Fibroblast of villous mesenchyme (primary cell): ENCODE measurements at places on chromosomes 7 and 10.

- DNase-seq, result no peak
These were observed 92.8 kb downstream of the CD36 start for GRCh38 chr7:80731281-80731680.

DNA sequence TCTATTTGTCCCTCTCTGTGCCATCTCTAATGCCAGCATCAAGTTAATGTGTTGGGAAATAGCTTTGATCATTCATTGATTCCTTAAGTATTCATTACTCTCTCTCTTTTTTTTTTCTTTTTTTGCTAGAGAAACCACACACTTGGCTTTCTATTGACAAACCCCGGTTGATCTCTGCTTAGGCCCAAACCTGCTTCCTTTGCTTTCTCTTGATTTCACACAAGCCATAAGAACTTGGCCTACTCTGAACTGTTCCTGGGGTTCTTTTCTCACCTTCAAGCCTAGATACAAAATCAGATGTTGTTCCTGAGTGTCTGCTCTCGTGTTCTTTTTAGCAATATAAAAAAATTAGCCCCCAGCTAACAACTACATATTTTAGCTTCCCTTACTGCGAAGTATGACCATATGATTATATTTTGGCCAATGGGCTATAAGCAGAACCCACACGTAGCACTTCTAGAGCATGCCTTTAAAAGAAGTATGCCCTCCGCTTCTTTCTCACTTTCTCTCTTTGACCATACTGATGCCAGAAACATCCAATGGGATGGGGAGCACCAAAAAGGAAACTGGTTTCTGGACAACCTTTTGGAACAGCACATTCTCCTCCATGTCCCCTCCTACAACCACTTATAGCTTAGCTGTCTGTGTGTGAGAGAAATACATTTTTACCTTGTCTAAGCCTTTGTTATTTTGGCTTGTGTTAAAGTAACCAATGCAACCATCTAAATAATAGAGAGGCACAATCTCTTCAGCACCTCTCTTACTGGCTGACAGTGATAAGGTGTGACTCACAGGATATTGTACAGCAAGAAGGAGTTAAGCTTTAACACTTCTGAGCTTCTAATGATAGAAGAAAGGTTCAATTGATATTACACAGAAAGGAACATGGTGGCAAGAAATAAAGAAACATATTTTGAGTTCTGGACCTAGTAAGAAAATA is 96.6 kb upstream of the LRRN3 start:
- no peak for DNase-seq

DNA sequence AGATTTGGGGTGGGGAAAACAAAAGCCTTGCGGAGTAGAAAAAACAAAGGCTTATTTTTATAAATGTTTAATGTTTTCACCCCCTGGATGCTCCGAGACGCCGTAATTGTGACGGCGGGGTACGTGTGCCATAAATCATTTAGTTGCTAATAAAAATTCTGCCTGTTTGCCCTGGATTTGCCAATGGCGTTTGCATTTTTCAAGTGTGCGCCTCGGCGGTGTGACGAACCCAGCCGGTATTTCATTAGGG is 2.5 kb upstream of the TNRC18 start:
- DNase-seq, result peak; percentile 83

DNA sequence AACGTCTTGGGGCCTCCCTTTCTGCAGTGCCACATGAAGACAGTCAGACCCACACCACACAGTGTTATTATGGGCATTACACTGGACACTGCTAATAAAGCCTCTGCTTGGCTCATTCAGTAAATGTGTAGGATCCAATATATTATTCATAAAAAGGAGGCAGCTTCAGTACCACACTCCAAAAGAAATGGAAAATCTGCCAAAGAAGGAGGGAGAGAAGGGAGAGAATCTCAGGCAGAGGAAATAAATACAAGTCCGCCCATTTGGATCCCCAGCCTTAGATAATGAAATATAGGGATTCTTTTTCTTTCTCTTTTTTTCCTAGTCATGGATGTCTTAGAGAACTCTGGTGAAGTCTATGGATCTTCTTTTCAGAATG is 162.2 kb downstream of the ELMO1 start:
- DNase-seq, result no peak

DNA sequence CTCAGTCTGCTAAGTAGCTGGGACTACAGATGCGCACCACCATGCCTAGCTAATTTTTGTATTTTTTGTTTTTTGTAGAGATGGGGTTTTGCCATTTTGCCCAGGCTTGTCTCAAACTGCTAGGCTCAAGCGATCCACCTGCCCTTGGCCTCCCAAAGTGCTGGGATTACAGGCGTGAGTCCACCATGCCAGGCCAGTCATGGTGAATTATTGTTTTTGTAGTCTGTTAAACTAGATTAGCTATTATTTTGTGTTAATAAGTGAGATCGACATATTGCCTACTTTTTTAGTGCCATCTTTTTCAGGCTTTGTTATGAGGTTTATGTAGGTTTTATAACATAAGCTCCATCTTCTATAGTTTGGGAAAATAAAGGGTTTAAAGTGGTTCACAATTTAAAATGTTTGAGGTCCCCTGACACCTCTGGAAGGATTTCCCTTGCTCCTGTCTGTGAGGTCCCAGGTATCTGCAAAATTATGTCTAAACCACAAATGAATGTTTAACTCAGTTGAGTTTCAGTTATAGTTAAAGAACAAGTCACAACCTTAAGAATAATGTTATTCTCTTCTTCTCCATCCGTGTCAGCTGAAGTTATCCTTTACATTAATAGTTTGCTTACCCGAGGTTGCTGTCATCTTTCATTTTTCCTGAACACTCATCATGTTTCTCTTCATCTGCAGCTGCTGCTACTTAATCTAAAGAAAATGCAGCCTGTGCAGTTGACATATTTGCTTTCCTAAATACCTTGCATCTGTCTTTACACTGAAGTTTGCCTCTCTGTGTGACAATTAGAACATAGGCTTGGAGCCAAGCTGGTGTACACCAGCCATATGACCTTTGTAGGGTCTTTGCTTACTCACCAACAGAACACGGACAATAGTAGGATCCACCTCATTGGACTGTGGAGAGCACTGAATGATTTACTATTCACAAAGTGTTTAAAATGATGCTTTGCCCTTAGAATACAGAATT is 8.9 kb upstream of the VSTM4 start:
- no peak for DNase-seq

GRCh38 chr7:11261470-11261869 is 287.8 kb downstream of the PHF14 start:
- no peak for DNase-seq

- no peak for DNase-seq
These were observed 141.7 kb downstream of the AUTS2 start for GRCh38 chr7:69739931-69740431.

DNA sequence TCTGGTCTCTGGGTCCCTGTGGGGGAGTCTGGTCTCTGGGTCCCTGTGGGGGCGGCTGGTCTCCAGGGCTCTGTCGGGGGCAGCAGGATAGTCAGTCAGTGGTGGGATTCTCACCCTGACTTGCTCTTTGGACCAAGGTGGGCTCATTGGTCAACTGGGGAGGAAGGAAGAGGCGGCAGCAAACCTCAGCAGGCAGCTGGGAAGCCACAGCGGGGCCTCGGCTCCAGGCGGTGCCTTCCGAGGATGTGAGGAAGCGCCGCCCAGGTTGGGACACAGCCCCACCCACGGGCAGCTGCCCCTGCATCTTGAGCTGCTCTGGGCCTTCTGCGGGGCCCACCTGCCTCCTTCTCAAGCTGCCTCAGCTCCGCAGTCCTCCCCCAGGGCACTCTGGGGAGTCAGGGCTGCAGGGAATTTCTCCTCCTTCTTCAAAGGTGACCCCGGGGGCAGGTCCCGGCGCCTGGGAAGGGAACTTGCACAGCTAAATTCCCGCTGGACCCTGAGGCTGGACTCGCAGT is 20.4 kb upstream of the KNDC1 start:
- DNase-seq, result no peak

DNA sequence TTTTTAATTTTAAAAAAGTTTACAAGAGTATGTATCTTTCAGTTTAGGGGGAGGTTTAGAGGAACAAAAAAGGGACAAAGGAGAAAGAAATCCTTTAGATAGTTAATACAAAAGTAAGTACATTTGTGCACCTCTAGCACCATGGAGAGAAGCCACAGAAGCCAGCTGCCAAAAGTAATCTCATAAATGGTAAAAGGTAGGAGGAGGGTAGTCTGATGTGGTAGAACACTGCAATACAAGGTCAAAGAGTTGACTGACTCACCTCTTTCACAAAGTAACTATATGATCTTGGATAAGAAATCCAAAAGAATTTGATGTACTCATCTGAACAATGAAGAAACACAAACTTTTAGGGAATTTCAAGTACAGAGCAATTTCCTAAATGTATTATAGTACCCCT is 68.1 kb downstream of the CNOT4 start:
- peak; percentile 17 for DNase-seq

DNA sequence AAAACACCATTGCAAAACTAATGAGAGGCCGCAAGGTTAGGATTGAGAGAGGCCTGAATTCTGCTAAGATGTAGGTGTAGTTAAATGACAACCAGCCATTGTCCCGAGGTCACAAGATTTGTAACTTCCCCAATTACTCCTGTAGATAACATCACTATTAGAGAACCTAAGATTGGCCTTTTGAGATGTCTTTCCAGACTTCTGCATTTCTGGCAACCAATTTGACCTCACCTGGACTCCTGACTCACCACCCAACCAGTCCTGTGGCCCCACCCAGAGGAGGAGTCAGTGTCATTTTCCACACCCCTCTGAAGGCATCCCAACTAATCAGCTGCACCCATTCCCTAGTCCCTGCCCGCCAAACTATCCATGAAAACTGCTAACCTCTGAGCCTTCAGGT is 115.7 kb downstream of the PRKAG2 start:
- no peak for DNase-seq

DNA sequence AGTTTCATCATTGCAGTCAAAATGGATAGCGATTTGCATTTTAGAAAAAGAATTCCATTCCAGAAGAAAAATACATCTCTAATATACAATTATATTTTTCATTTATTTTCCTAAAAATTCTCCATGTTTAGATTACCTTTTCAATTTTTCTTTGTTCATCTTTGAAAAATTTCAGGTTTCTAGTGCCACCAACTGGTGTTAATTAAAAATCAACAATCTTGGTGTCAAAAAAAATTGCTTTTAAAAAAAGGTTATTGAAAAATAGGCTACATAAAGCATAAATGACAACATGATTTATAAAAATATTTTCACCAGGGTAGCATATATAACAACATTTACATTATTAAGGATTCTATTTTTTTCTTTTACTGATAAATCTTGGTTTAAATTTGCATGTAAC is 53.0 kb downstream of the CCDC186 start:
- DNase-seq, result no peak

GRCh38 chr7:33193308-33193864 is 64.0 kb downstream of the BBS9 start:
- DNase-seq, result no peak

DNA sequence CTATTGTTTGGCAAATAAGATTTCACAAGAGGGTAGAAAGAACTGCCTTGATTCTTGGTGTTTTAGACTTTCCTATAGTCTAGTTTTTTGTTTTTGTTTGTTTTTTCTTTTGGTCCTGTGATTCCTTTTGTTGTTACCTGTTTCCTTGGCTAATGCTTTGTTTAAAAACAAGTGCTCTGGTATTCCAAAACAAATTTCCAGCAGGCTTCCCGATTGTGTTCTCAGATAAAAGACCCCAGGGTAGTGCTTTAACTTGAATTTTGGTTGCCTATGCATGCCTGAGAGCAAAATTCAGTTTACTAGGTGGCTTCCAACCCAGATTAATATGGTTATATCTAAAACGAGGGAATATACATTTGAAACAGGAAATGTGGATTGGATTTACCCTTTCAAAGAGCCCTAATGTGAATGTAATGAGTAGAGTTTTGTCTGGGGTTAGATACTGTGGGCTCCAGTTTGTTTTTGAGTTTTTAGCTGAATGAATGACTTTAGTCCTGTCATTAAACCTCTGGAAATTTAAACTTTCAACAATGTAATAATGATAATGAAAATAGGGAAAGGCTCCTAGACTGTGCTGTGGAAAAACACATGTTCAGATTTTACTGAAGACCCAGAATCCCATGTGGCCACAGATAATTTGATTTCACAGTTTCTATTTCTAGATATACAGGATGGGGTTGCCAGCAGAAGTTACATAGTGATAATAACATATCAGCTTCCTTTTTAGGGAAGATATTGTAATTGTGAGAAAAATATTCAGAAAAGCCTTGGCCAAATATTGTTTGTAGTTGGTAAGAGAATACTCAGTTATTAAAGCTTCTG is 23.9 kb downstream of the AUTS2 start:
- no peak for DNase-seq

- DNase-seq, result no peak
These were observed 101.3 kb downstream of the COL13A1 start for GRCh38 chr10:69902835-69903535.

DNA sequence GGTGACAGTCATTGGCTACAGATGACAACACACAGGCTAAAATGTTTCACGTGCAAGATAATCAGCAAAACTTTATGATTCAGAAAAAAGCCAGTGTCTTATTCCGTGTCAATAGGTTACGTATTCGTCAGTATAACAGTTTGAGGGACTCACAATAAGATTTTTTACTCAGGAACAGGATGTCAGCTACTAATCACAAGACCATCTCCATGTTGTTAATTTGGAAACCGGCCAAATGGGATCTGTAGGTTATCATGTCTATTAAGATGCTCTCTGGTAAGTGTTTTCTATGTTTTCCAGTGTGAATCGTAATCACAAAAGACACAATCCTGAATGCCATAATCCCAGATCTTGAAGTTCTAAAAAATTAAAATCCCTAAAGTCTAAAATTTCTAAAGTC is 197.3 kb downstream of the ETV1 start:
- DNase-seq, result no peak

DNA sequence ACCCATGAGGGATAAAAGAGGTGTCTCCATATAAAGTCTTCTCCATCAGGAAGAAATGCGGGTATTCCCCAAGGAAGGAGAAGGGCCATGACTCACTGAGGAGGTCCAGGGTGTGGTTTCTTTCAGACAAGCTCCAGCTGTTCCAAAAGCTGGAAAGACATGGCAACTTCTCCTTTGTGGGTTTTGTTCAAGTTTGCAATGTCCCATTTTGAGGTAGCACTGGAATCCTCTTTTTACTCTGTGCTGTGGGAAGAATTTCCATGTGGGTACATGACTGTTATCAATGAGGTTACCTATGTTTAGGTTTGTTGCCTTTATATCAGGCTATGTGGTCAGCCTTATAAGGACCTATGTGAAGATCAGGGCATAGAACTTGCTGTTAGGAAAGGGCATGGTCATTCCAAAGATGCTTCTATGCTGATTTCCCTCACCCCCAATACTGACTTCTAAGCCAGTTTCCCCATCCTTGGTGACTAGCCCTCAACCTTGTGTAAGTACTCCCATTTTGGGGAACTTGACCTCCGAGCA is 697.5 kb downstream of the INHBA start:
- peak; percentile 92 for DNase-seq
